ENCODE measurements at places on chromosomes 6 and 20. TPM values are rescaled to one million over a fixed set of nuclear protein-coding genes. Genes with fewer than 3 reads are reported as not detected.

Gene APOBEC2
- total RNA-seq, result not detected

Gene SOX18
- total RNA-seq, result 0.75 TPM

Gene LRRC73
- total RNA-seq, result 0.16 TPM

Gene PAX1
- not detected for total RNA-seq

Gene ANKRD66
- total RNA-seq, result not detected

Gene HLA-B
- total RNA-seq, result 4,049 TPM

Gene CENPW
- 57.9 TPM for total RNA-seq

Gene PTCRA
- total RNA-seq, result not detected

Gene SYCP2
- 8.5 TPM for total RNA-seq

Gene GPR6
- not detected for total RNA-seq

Gene SMPDL3A
- total RNA-seq, result 0.30 TPM

Gene MAPK13
- 18.7 TPM for total RNA-seq

Gene FRK
- 0.14 TPM for total RNA-seq

Gene MEP1A
- not detected for total RNA-seq

Gene MPIG6B
- not detected for total RNA-seq

Gene IL17A
- total RNA-seq, result not detected

Gene HLA-DQA1
- total RNA-seq, result 21.5 TPM

Gene THBD
- total RNA-seq, result not detected

Gene CNR1
- not detected for total RNA-seq

Gene SEMG2
- total RNA-seq, result not detected

Gene COL20A1
- not detected for total RNA-seq

Gene GSTA2
- not detected for total RNA-seq

Gene TENT5A
- 1.4 TPM for total RNA-seq

Gene GINM1
- 15.1 TPM for total RNA-seq

Gene JAG1
- total RNA-seq, result 1.1 TPM

Gene MOXD1
- not detected for total RNA-seq

Gene HLA-DRB5
- total RNA-seq, result 43.3 TPM

Gene EEF1A2
- 0.45 TPM for total RNA-seq

Gene NT5E
- 19.6 TPM for total RNA-seq

Gene NFATC2
- total RNA-seq, result 63.6 TPM

Gene HCRTR2
- not detected for total RNA-seq

Gene ISM1
- 3.0 TPM for total RNA-seq

Gene ZNF831
- 6.6 TPM for total RNA-seq

Gene ZSCAN31
- 0.98 TPM for total RNA-seq

Gene TCF21
- not detected for total RNA-seq

Gene VGLL2
- total RNA-seq, result not detected

Gene CCN2
- not detected for total RNA-seq

Gene DLGAP4
- total RNA-seq, result 30.9 TPM

Gene GRM1
- total RNA-seq, result not detected

Measured in T-helper 2 cell treated with Interferon-gamma antibody and Interleukin-4, amounts not matched to agents 100 ng/mL and 5 ng/mL, for 36 hours (primary cell).